ENCODE measurements at places on chromosomes 5 and 9.

DNA sequence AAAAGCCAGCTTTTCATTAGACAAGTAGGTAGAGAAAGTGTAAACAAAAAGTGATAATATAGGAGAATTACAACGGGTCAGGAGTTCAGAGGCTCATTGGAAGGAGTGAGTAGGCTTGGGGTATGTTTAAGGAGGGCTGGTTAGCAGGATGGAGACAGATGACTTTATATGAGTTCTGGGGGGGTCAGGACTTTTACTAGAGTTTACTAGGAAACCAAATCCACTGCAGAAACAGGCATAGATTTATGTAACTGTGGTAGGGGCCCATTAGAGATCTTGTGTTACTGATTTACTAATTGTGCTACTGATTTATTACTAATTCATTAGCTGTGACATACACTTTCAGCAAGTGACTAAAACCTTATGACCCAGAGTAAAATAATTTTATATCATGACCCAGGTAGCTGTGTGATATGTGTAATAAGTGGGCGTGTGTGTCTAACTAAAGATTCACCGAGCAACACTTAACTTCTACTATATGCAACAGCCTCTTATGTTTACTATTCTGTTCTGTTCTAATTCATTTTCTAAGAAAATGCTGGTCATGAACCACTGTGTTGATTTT lies 73.5 kb downstream of the IQGAP2 start:
- DNase-seq = no peak

DNA sequence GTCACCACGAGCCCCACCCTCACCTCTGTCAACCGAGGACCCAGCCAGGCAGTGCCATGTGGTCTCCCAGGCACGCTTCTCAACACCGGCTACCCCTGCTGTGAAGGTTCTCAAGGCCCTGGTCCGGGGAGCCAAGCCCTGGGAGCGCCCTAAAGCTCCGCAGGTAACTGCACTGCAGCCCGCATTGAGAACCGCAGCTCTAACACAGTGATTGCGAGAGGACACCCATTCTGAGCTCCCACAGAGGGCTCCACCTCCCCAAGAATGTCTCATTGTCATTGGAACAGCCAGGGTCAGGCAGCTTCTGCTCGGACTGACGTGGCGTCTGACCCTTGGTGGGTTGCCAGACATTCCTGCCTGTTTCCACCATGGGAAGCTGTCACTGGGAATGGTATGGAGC lies 88.3 kb downstream of the ANKRD33B start:
- no peak for DNase-seq

- DNase-seq = no peak
Measured at GRCh38 chr5:74587300-74587699, 53.2 kb downstream of the ENC1 start.

- DNase-seq = no peak
Measured at GRCh38 chr9:1008216-1008615, 31.8 kb downstream of the DMRT3 start.

DNA sequence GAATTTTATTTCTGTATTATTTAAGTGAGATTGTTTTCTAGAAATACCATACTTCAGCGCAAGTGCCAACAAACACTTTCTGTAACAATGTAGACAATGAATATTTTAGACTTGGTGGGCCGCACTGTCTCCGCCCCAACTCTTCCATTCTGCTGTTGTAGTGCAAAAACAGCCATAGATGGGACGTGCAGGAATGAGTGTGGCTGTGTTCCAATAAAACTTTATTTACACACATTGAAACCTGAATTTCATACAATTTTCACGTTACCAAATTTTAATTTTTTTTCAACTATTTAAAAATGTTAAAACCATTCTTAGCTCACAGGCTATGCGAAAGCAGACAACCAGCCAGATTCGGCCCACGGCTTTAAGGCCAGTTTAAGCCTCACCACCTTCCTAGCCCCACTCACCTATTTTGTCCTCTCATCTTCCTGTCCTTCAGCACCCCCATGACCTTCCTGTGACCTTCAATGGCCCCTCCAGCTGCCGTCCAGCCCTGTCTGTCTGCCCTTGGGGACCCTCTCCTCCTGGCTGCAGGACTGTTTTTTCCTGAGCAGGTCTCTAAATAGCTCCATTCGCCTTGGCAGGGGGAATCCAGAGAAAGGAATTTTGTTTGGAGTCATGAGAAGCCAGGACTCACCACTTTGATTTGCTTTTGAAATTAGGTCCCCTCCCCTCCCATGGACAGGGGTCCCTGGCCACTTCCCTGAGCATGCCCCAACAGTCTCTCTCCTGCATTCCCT lies 11.2 kb upstream of the ANXA6 start:
- no peak for DNase-seq
